ENCODE measurements at places on chromosomes 3 and 15. TPM values are rescaled to one million over a fixed set of nuclear protein-coding genes. Genes with fewer than 3 reads are reported as not detected.

DNA sequence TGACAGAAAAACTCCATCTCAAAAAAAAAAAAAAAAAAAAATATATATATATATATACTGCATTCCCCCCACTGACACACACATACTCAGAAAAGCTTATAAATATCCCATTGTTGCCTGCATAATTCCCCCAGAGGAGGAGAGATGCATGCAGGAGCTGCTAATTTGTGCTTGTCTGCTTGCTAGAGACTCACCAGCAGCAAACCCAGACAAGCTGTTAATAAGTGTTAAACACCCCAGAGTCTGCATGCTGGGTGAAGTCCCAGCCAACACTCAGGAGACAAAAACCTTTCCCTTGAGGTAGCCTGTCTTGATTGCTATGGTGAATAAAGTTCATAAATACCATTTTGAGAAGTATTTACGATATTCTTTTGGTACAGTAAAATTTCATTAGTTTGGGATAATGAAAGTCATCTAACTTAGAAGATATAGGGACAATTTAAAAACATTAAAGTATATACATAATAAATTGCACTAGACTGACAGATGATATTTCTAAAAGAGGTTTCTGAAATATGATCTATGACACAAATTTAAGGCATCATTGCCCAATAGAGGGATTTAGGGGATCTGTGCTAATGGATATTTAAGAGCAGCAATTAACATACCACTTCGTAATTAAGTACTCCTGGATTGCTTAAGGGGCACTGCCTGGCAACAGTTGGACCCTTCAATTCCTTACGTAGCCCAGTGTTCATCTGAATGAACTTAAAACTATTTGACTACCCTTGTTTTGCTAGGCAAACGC, 400.0 kb upstream of the C2CD4B start:
- DNase-seq = no peak

DNA sequence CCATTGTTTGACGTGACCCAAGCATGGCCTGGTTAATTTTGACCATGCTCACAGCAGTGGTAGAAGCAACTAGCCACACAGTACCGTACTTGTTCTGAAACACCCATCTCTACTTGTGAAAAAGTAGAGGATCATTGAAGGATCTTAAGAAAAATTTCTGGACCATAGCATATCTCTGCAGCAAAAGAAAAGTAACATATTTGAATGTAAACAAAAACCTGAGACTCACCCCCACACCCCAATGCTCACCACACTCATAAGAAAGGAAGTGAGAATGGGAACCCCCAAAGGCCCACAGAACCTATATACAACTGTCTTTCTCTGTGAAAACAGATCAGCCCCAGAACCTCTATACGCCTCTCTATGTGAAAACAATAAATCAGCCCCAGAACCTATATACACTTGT, 33.8 kb upstream of the TFRC start:
- no peak for DNase-seq

GRCh38 chr15:22974745-22975144, 5.4 kb downstream of the CYFIP1 start:
- no peak for DNase-seq

DNA sequence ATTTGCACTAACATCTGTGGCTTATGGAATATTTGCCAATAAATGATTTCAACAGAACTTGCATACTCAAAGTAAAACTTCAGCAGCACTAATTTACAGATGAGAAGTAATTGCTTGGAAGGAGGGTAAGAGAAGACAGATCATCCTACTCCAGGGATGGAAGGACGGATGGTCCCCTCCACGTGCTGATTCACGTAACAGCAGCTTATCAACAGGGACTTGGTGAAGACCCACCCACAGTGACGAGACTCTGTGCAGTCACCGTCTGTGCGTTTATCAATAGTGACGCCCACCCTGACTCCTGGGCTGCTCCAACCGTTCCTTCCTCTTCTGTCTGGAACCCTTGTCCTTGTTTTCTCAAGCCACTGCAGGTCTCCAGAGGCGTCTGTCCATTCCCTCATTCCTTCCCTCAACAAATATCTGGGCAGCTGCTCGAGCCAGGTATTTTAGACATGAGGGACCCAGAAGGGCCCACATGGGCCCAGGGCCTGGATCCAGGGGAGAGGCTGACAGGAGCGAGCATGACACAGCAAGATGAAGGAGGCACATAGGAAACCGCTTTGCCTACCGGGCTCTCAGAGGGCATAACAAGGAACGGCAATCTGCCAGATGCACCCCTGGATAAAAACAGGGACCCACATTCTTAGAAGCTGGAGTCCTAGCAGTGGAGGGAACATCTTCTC, 33.3 kb downstream of the PCSK6 start:
- no peak for DNase-seq

DNA sequence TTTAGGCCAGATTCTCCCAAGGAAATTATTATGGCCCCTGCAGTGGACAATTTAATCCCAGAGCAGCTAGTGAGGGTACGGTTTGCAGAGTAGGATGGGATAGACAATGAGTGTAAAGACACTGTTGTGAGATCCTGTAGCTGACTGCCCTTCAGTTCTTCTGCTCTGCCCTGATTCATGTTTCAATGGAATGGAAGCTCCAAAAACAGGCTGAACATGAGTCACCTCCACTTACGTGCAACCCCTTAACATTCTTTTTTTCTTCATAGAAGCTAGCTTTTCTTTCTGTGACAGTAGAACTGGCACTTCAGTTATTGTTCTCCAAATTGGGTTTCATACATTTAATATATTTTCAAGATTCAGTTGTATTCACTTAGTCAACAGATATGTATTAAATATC, 32.1 kb downstream of the CLDN18 start:
- peak; percentile 76 for DNase-seq

The SI gene
- total RNA-seq = not detected

The SCAANT1 gene
- not detected for total RNA-seq

- no peak for DNase-seq
Observed at GRCh38 chr3:134485075-134485717, 589 bp downstream of the ANAPC13 start.

The FSTL1 gene
- 194 TPM for total RNA-seq

The GOLGA8J gene
- not detected for total RNA-seq

DNA sequence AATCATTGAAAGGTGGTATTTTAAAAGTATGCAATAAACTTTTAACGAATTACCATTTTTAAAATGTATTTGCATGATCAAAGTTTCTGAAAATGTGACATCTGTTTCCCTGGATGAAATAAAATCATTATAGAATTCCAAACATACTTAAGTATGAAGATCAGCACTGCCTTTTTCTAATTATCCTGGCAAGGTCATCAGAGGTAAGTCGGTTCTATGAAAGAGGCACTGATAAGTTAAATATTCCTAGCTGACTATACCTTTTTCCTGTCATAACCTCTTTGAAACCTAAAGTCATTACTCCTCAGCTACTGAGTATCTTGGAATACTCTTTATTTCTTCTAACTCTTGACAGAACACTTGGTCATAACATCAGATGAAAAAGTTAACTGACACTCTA, 406.1 kb upstream of the ALCAM start:
- DNase-seq = no peak

GRCh38 chr15:45486317-45486716, 36.2 kb downstream of the SLC30A4 start:
- DNase-seq = no peak

The TRPC1 gene
- total RNA-seq = 13.2 TPM

DNA sequence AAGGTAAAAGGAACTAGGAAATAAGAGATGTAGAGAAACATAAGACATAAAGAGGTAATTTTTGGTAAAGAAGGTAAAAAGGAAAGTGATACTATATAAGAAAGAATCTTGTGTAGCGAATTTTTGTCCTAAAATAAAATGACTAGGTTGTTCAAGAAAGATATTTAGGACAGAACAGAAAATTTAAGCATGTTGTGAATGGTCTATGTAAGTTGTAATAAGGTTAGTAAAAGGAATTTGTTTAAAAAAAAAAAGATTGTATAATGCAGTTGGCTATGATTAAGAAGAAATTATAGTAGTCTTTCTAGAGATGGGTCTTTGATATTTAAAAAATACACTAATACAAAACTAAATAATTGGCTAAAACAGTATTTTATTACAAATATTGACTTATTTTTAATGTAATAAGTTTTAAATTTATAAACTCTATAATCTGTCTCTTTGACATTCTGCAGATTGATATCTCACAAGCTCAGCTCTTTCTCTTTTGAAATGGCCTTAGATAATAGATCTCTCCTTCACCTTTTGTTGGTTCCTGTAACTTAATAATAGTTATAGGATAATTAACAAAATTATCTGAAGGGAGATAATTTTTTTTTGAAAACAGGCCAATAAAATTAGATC, 3.7 kb upstream of the SLC41A3 start:
- no peak for DNase-seq

- no peak for DNase-seq
Observed at GRCh38 chr3:35045118-35045517, 594.2 kb upstream of the ARPP21 start.

DNA sequence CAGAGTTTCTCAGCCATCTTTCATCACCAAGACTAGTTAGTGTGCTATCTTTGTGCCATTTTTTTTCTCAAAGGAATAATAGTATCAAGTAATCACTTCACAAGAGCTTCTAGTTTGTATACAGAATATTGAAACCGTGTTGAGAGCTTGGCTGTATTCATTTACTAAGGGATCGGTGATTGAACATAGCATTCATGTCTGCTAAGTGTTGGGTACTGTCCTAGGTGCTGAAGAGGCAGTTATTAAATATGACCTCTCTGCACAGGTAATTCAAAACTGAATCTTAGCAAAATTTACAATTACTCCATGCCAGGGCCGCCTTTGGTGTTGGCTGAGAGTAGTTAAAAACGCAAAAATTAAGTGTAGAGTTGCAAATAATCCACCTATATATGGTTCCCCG, 355.3 kb upstream of the RORA start:
- DNase-seq = peak; percentile 3

- no peak for DNase-seq
Observed at GRCh38 chr3:112001526-112001925, 2.8 kb downstream of the TAGLN3 start.

Data from LHCN-M2 (cell line).